ENCODE measurements at places on chromosomes 1 and 21.
A peak's percentile ranks its signal among the peaks of the same experiment; 100 is the strongest.

DNA sequence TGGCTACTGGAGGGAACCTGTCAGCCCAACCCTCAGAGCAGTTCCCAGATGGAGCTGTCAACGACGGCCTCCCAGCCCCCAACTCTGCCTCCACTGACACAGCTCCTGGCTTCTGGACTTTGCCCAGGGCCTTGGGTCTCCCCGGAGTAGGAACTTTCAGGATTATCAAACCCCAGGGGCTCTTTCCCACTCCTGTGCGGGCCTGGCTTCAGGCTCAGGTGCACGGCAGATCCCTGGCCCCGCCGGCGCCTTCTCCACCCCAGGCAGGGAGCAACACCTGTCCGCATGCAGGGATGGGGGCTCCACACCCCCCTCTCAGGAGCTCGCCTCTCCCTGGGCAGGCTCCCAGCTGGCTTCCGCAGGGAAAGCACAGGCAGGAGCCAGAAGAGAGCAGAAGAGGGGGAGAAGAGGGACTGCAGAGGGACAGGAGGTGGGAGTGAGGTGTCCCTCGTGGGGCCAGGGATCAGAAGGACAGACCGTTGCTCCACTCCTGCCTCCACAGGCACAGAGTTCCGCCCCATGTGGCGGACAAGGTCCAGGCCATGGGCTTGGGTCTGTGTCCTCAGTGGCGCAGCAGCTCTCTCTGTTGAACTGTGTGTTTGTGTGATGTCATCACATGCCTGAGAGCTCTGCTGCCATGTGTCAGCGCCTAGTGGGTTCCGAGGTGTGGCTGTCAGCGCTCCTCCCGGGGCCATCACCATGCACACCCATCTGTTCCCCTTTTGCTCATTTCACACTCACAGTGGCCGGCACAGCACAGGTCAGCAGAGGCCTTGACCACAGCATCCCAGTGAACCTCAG, 107.7 kb downstream of the PDE9A start:
- DNase-seq: no peak

DNA sequence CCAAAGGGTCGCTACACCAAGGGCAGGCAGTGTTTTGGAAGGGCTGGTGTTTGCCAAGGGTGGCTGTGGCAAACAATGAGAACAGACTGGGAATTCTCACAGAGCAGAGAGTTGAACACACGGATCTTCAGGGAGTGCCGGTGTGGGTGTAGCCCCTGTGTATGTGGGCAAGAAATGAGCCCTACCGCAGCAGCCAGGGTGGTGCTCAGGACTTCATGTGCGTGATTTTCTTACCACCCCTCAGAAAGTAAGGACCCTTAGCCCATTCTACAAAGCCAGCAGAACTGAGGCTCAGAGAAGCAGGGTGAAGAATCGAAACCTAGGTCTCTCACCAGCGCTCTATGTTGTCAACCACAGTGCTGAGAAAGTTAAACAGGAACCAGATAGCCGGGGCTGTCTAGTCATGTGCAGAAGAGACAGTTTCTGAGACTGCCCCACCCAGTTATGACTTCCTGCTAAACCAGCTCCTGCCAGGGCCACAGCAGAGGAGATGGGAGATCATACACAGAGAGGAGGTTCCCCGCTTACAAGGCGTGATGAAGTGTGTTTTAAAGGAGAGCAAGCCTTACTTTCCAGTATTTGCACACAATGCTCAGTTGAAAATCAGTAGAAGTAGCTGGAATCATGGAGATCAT, 21.9 kb upstream of the MORC3 start:
- DNase-seq: no peak

DNA sequence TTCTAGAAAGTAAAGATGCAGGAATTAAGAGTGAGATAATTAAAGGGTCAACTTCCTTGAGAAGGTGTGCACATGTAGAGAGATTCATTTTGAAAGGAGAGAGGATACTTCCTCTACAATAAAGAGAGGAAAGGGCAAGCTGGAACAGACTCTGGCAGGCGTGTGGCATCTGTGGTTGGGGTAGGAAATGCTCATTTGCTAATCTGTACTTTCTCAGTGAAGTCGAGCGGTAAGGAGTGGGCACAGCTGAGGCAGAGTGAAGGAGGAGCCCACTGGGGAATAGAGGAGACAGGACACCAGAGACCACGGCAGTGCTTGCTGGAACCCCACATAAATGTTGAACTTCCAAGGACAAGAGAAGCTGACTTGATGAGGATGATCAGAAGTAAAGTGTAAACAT, 49.1 kb downstream of the PCSK9 start:
- DNase-seq: no peak

DNA sequence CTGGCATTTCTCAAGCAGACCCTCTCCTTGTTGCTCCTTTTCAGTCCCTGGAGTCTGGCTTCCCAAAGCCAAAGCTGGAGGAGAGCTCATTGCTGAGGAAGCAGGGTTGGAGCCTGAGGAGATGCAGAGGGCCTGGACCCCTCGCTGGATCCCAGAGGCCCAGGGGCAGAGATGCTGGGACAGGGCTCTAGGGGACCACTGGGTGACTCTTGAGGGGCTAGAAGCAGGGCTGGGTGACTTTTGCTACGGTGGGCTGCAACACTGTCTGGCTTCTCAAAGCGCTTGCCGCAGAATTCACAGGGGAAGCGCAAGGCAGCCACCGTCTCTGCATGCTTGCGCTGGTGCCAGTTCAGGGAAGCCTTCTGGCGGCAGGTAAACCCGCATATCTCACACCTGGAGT, 8.8 kb downstream of the ZNF692 start:
- no peak for DNase-seq

- DNase-seq: peak; percentile 75
Measured at GRCh38 chr1:164771619-164772361, 212.8 kb downstream of the PBX1 start.

DNA sequence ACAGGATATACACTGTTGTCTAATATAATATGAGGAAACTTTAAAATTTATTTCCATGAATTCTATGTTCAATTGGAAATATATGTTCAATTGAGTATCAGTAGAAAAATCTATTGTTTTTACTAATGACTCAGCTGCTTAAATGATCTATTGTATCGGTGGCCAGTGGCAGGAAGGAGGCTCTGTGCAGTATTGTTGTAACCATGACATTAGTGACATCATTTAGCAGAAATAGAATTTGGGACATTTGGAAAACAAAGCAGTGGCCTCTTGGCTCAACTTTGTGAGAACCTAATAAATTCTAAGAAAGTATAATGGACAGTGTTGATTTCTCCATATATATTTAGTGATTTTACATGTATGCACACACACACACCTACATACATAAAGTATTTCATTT, 257.4 kb downstream of the PDE4B start:
- no peak for DNase-seq

All from ELF-1 (cell line).